A673 (cell line): ENCODE measurements at places on chromosomes 1 and 21. TPM values are rescaled to one million over a fixed set of nuclear protein-coding genes. Genes with fewer than 3 reads are reported as not detected.
A peak's percentile ranks its signal among the peaks of the same experiment; 100 is the strongest.

DNA sequence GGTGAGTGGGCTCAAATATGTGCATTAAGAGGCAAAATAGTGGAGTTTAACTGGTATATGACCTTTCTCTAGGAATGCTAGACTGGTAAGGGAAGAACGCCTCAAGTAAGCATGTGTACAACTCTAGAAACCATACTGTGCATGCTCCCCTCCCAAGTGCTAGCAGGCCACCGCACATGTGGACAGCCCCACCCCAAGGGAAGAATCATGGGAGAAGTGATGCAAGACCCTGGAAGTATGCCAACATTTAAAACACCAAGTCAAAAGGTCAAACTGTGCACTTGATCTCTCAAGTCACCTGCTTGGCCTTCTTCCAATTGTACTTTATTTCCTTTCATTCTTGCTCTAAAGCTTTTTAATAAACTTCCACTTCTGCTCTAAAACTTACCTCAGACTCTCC, 120.4 kb downstream of the WDR3 start:
- DNase-seq, result no peak
- no peaks in the 10 kb centered on the region for H3K36me3 ChIP-seq
- H3K4me3 ChIP-seq, result no peak overlapping the region

BRDT gene
- not detected in 2 replicates for total RNA-seq

DNA sequence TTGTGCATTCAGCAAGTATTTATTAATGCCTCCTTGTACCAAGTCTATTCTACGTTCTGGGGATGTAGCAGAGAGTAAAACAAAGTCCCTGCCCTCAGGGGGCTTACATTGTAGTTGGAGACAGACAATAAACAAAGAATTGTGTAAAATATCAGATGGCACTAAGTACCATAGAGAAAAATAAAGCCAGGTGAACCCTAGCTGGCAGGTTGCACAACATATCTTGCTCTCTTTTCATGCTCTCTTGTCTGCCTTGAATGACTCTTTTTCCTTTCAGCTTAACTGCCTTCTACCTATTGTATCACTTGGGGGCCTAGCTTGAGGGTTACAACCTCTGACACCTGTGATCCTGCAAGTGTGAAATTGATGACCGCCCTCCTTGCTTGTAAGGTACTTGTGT, 20.7 kb upstream of the FASLG start:
- H3K27me3 ChIP-seq, result no peaks in the 10 kb centered on the region
- no peak overlapping the region for H3K4me3 ChIP-seq

AKNAD1 gene
- 0.54 TPM in 1 of 2 replicates, not detected in the other for total RNA-seq

DNA sequence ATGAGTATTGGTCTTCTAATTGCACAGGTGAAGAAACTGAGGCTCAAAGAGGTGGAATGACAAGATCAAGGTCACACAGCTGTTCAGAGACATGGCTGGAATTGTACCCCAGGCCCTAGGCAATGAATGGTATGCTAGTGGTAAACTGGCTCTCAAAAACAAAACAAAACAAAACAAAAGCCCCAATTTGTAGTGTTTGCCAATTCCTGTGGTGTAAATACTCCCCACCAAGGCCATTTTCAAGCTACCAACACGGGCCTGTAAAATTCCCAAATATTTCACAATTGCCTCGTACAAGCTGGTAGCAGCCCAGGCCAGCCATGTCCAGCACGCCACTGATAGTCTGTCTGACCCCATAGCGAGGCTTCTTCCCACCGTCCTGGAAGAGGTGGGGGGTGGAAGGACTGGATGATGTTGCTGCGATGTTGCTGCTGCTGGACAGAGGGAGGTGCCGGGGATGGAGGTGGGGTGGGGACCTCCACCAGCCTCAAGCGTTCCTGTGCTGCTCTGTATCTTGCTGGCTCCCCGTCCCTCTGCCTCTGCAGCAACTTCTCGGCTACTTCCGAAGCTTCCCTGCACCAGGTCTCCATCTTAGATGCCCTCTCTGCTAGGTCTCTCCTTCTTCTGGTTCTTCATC, 62.2 kb upstream of the RUNX3 start:
- no peaks in the 10 kb centered on the region for H3K27me3 ChIP-seq
- no peaks in the 10 kb centered on the region for H3K4me1 ChIP-seq
- H3K27ac ChIP-seq, result no peak overlapping the region
- no peaks in the 10 kb centered on the region for H3K36me3 ChIP-seq

DNA sequence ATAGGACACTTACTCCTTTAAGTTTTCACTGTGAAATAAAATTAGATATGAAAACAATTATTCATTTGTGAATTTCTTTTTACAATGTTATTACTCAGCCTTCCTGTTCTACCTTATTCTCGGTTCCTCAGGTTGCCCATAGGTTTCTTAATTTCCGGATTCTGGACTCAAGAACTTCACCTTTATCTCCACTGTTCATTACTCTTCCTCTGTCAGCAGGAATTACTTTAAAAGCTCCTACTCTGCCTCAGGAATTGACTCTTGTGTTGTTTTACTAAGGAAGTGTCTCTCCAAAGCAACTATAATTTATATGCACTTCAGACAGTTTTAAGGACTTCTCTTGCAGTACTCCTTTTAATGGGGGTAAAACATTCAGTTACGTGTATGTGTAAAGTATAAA, 123.8 kb downstream of the OSBPL9 start:
- H3K36me3 ChIP-seq, result no peaks in the 10 kb centered on the region
- H3K27ac ChIP-seq, result no peak overlapping the region
- no peak for DNase-seq
- peaks cover 34% of the 10 kb centered on the region for H3K4me1 ChIP-seq
- H3K4me3 ChIP-seq, result no peak overlapping the region

GRCh38 chr1:201603613-201604232, 64.8 kb downstream of the NAV1 start:
- H3K36me3 ChIP-seq, result no peaks in the 10 kb centered on the region
- no peak for DNase-seq
- H3K4me3 ChIP-seq, result no peak overlapping the region
- H3K4me1 ChIP-seq, result peaks cover 14% of the 10 kb centered on the region
- H3K27ac ChIP-seq, result no peak overlapping the region

SAMSN1 gene
- not detected in 2 replicates for total RNA-seq

ANP32E gene
- total RNA-seq, result 141 and 153 TPM in 2 replicates

DNA sequence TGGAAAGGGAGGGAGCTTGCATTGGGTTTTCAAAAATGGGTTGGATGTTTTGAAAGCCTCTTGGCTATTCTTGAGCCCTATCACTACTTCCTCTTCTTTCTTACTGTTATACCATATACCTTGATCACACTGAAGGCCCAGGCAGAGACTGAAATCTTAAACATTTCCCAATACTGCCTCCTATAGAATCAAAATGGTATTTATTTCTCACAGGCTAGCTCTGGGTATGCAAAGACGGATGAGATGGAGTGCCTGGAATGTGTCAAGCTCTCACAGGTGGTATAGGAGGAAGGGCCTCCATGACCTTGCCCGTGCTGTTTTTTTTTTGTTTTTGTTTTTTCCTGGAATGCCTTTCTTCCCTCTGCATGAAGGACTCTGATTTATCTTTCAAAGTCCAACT, 268.4 kb upstream of the USP24 start:
- no peaks in the 10 kb centered on the region for H3K36me3 ChIP-seq
- DNase-seq, result peak; percentile 11
- H3K4me1 ChIP-seq, result no peaks in the 10 kb centered on the region
- peaks cover 33% of the 10 kb centered on the region for H3K27me3 ChIP-seq
- H3K4me3 ChIP-seq, result no peak overlapping the region

CREG1 gene
- 7.7 and 8.1 TPM in 2 replicates for total RNA-seq

GRCh38 chr1:154730259-154730658, 122.3 kb upstream of the ADAR start:
- H3K4me3 ChIP-seq, result no peak overlapping the region
- peaks cover 16% of the 10 kb centered on the region for H3K4me1 ChIP-seq
- H3K27me3 ChIP-seq, result no peaks in the 10 kb centered on the region
- H3K27ac ChIP-seq, result peak overlapping the region; percentile 38
- peak; percentile 42 for DNase-seq

DNA sequence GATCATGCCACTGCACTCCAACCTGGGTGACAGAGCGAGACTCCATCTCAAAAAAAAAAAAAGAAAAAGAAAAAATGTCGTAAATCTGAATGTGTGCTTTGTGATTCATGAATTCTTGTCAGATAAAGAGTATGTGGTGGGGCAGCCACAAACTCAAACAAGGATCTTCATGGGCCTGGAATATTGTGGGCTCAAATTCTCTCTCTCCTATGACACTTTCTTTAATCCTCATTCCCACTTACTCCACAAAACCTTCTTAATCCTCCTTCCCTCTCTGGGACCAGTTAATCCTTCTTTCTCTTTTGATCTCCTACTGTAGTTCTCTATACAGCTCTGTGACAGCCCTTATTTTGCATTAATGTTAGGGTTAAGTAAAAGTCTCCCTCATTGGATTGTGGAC, 112.3 kb downstream of the AK5 start:
- no peaks in the 10 kb centered on the region for H3K36me3 ChIP-seq
- H3K4me3 ChIP-seq, result no peak overlapping the region
- no peak for DNase-seq
- no peak overlapping the region for H3K27ac ChIP-seq
- no peaks in the 10 kb centered on the region for H3K27me3 ChIP-seq

DNA sequence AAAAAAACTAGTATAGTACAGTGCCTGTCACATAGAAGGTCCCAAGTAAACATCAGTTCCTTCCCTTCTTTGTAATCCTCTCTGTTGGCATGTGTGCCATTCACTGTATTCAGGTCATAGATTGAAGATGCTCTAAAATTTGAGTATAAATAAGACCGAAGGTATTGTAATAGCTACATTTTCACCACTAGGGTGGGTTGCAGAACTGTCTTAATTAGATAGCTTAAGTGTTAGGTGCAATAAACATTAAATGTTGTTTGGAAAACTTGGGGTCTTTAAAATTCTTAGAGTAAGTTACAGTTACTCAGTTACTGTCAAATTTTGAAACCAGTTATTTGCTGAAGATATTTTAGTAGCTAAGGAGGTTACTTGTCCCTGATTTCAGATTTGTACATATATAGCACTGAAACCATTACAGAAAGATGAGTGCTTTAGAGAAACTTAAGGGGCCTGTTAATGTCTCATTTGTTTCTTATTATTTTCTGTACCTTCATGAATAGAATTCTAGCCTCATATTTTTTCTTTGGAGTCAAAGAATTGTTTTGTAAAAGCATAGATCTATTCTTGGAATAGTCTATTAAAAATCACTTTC, 24.3 kb downstream of the PER3 start:
- no peaks in the 10 kb centered on the region for H3K27me3 ChIP-seq
- H3K36me3 ChIP-seq, result no peaks in the 10 kb centered on the region
- H3K4me3 ChIP-seq, result no peak overlapping the region
- no peaks in the 10 kb centered on the region for H3K4me1 ChIP-seq

DNA sequence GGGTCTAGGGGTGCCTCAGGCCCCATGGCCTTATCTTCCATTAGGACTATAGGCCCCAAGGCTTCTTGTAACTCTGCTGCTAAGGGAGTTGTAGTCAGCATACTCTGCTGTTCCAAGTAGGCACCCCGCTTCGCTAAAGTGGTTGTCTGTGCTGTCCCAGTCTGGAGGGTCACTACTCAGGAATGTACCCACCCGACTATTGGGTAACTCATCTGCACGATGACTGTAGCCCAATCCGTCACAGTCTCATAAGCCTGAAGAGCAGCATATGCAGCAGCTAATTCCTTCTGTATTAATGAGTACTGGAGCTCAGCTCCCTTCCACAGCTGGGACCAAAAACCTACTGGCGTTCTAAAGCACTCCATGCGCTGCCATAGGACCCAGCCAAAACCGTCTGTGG, 111.0 kb downstream of the GDAP2 start:
- no peaks in the 10 kb centered on the region for H3K36me3 ChIP-seq
- no peak overlapping the region for H3K4me3 ChIP-seq
- no peak for DNase-seq

- no peaks in the 10 kb centered on the region for H3K4me1 ChIP-seq
- DNase-seq, result peak; percentile 82
- H3K4me3 ChIP-seq, result no peak overlapping the region
- H3K36me3 ChIP-seq, result no peaks in the 10 kb centered on the region
- H3K27me3 ChIP-seq, result no peaks in the 10 kb centered on the region
- no peak overlapping the region for H3K27ac ChIP-seq
Observed at GRCh38 chr1:200488375-200489165, 78.7 kb upstream of the ZNF281 start.

DNA sequence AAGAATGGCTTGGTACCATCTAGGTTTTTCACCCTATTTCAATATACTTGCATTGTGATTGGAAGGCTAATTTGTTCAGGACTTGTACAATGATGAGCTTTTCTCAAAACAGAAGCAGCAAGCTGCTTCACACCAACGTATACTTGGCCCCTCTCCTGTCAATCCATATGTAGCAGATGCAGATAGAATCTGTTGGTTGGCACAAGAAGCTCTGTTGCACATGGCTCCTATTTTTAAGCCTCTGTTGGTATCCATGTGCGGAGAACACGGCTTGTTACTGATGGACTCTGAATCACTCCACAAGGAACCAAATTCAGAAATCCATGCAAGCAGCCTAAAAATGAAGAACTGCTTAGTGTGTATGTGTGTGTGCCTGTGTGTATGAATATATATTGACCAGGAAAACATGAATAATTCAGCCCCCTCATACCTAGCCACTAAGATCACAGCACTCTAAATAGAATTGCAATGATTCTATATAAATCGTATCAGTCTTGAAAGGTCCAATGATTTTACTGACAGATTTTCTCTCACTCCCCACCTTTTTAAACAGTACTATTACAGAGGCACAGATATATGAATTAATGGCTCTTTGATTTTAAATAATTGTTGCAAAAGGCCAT, 258.4 kb upstream of the DPYD start:
- peaks cover 7% of the 10 kb centered on the region for H3K4me1 ChIP-seq
- H3K4me3 ChIP-seq, result no peak overlapping the region
- no peaks in the 10 kb centered on the region for H3K36me3 ChIP-seq
- no peak for DNase-seq

DNA sequence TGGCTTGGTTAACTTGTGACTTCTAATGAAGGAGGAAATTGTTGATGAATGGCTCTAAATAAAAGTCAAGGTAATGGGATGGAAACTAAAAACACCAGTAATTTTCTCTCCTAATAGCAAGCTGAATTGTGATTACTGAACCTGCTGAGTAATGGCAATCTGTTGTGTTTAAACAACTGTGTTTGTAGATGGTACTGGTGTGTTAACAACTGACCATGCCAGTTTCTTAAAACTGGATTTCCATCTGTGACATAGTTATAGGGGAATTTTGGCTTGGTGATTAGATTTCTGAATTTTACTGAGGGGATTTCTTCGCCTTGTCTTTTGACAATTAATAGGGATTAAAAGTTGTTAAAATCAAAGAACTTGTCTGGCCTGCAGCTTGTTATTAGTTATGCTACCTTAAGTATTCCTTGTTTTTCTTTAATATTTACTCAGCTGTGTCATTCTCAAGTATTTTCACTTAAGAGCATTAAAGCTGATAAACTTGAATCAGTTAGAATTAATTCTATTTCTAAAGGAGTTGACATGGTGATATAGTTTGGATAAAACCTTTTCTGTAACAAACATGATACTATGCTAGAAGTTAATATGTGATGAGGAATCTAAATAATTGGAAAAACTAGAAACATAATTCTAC, 7.9 kb upstream of the ERO1B start:
- H3K4me1 ChIP-seq, result no peaks in the 10 kb centered on the region
- H3K36me3 ChIP-seq, result no peaks in the 10 kb centered on the region
- no peaks in the 10 kb centered on the region for H3K27me3 ChIP-seq
- DNase-seq, result no peak

DNA sequence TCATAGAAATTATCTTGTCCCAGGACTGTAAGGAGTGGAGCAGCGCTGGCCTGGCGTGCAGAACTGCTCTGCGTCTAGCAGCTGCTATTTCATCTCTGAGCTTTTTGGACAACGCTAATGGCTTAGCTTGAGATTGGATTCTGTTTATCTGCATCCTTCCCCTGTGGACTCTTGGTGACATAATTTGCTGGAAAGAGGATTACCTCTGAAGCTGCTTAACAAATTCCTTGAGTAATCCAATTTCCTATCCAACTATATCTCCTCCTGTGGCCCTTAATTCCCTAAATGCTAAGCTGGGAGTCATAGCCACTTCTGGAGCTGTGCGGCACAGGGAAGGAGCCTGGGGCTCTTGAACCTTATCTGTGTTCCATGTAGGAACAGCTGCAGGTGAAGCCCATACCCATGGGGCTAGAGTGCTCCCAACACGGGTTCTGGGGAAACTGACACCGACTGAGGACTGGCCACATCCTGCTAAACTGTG, 43.2 kb downstream of the IL6R start:
- H3K27me3 ChIP-seq, result no peaks in the 10 kb centered on the region
- H3K27ac ChIP-seq, result no peak overlapping the region
